ENCODE measurements at places on chromosomes 5 and 9.
A peak's percentile ranks its signal among the peaks of the same experiment; 100 is the strongest.

DNA sequence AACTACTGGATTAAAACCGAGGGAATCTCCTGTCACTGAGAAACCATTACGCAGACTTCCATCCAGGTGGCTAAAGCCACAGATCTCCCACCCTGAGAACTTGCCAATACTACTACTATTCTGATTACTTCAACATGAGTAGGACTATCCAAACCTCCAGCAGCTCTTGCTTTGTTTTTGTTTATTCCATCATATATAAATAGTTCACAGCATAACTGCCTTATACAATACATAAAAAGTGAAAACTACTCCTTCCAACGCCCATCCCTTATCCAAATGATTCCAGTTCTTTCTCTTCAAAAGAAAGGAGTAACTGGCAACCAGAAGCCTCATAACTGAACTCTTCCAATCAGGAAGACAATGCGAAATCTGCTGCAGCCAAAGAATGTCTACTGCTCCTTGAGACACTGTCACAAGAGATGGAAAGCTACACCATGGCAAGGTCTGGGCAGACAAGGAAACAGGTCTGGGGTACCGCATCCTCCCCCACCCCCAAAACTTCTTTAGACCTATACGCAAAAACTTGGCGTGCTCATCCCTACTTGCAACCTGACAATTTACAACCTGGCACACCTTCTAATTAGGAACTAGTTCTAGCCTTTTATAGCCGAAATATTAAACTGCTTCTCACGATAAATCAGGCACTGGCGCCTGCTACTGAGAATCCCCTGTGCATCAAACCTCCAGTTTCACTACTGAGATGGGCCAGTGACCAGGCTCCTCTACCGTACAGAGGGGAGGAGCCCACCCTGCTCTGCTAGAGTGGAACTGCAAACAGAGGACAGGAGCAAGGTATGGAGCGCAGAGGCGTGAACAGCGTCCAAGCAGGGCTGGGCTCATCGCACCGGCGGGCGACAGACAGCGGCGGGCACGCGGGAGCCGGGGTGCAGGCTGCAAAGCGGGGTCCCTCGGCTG lies 986 bp downstream of the PLPP1 start:
- DNase-seq: no peak

DNA sequence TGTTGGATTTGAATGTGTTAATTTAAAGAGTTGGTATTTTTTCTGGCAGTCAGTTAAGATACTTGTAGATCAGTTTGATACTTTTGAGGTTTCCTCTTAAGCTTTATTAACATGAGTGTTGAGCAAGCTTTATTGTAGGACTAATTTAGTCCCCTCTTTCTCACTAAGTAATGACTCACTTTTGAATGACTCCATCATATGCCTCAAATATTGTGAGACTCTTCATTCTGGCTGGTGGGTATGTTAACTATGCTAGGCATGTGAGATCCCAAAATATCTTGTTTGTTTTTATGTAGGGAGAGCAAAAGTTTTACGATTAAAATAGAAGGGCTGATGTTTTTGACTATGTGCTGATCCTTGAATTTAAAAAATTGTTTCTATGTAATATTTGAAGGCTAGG lies 355.7 kb downstream of the IZUMO3 start:
- no peak for DNase-seq

GRCh38 chr5:169195601-169196000 lies 105.3 kb downstream of the SLIT3 start:
- DNase-seq: no peak

GRCh38 chr5:158039441-158039840 lies 180.5 kb upstream of the CLINT1 start:
- no peak for DNase-seq

- peak; percentile 69 for DNase-seq
Measured at GRCh38 chr9:35748858-35749514, at the start of the genes GBA2 and RGP1. Gene GBA2, minus strand, starts transcription at chr9:35749228. Its CDS starts 524 bp downstream, at chr9:35748704. Gene RGP1, plus strand, starts transcription at chr9:35749287. Its CDS starts 469 bp downstream, at chr9:35749756.

- DNase-seq: no peak
Measured at GRCh38 chr5:169637549-169638121, 560 bp downstream of the DOCK2 start.

- DNase-seq: no peak
Measured at GRCh38 chr5:38582293-38582974, 26.0 kb upstream of the LIFR start.

- DNase-seq: peak; percentile 37
Measured at GRCh38 chr9:109317311-109317978, 3.4 kb downstream of the EPB41L4B start.
